Activated T-helper 2 cell treated with anti-CD3 and anti-CD28 coated beads, Interferon-gamma antibody, Interleukin-2, Interleukin-4, amounts not matched to agents 10 μg/mL and 5 μg/mL and 100 μg/mL, durations not matched to agents 14 hours and 24 hours and 36 hours (primary cell): ENCODE measurements at places on chromosomes 2 and 18.

- no peak overlapping the region for H3K4me3 ChIP-seq
- H3K27me3 ChIP-seq, result no peaks in the 10 kb centered on the region
- no peak overlapping the region for H3K27ac ChIP-seq
- H3K4me1 ChIP-seq, result peaks cover 12% of the 10 kb centered on the region
- DNase-seq, result no peak
- H3K36me3 ChIP-seq, result no peaks in the 10 kb centered on the region
Observed at GRCh38 chr18:44882163-44882868, 201.6 kb downstream of the SETBP1 start.

DNA sequence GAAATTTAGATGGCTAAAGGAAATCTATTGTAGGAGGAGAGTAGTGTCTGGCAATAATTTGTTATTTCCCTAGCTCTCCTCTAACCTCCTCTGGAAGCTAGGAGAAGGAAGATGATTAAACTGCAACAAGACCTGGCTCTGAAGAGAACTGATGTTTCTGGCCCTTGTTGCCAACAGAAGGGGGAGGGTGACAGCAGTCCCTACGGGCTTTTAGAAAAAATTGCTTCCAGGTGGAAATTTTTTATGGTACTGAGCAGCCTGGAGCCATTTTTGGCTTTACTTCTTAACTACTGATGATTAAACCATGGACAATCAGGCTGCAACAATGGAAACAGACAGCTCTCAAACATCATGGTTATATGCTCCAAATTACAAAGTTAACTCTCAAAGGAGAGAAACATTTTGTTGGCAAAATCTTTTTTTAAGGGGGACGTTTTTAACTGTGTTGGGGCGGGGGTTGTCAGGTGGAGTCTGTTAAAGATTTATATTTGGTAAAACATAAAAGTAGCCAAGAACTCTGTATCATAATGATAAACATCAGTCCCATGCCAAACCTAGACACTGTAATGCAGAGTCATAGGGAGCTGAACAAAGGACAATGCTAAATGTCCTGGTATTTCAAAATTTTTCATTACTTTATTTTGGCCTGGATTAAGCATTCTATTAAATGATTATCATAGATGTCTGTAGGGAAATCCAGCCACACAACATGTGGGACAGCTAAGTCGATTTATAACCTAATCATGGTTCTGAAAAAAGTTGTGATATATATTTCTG lies 70.0 kb downstream of the EXOC6B start:
- H3K27me3 ChIP-seq, result no peaks in the 10 kb centered on the region
- H3K27ac ChIP-seq, result no peak overlapping the region
- H3K4me3 ChIP-seq, result no peak overlapping the region
- no peak for DNase-seq
- H3K4me1 ChIP-seq, result no peaks in the 10 kb centered on the region

- H3K27me3 ChIP-seq, result peaks cover 5% of the 10 kb centered on the region
- no peaks in the 10 kb centered on the region for H3K4me1 ChIP-seq
- H3K36me3 ChIP-seq, result no peaks in the 10 kb centered on the region
- no peak overlapping the region for H3K4me3 ChIP-seq
Observed at GRCh38 chr2:29583548-29584156, 337.7 kb downstream of the ALK start.

- no peaks in the 10 kb centered on the region for H3K36me3 ChIP-seq
- DNase-seq, result no peak
- H3K27ac ChIP-seq, result no peak overlapping the region
- H3K4me3 ChIP-seq, result no peak overlapping the region
- no peaks in the 10 kb centered on the region for H3K4me1 ChIP-seq
- peaks cover 43% of the 10 kb centered on the region for H3K27me3 ChIP-seq
Observed at GRCh38 chr2:64439194-64439593, 14.8 kb upstream of the LGALSL start.

DNA sequence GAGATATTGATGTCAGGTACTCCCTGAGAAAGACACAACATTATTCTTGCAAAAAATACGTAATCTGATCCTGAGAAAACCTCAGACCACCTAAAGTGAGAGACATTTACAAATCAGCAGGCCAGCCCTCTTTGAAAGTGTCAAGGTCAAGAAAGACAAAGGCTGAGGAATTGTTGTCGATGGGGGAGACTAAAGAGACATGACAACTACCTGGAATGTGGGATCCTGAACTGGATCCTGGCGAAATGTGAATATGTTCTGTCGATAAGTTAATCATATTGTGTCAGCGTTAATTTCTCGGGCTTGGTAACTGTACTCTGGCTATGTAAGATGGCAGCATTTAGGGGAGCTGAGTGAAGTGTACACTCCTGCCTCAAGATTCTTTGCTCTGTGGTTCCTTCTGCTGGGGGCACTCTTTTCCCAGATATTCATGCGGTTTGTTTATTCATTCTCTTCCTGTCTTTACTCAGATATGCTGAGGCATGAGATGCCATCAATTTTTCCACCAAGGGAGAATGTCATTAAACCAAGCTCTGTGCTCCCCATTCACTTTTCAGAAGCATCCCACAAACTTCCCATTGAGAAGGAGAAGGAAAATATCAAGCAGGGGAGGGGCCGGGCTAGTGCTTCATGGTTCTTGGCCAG lies 154.9 kb downstream of the CAPN13 start:
- no peaks in the 10 kb centered on the region for H3K4me1 ChIP-seq
- H3K36me3 ChIP-seq, result no peaks in the 10 kb centered on the region
- no peaks in the 10 kb centered on the region for H3K27me3 ChIP-seq
- DNase-seq, result no peak
- H3K27ac ChIP-seq, result no peak overlapping the region

- H3K27me3 ChIP-seq, result no peaks in the 10 kb centered on the region
- no peak for DNase-seq
- no peak overlapping the region for H3K27ac ChIP-seq
Observed at GRCh38 chr2:55961318-55961911, 37.8 kb upstream of the EFEMP1 start.

DNA sequence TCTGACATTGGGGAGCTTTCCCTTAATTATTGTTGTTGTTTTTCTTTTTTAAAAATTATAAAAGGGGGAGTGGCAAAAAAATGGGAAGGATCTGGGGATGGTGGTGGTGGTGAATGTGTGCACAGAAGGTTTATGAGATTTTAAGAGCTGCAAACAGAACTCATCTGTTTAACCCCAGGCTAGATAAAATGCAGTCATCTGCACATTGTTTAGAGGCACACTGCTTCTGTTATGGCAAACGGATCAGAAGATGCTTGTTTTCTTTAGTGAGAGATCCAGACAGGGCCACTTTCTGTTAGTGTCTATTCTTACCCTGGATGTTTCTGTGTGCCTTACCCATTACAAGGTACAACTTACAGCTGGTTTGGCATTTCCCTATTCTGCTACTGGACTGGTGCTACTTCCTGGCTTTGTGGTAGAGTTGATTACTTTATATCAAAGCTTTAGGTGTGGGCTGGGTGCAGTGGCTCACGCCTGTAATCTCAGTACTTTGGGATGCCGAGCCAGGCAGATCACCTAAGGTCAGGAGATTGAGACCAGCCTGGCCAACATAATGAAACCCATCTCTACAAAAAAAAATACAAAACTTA lies 68.2 kb upstream of the NRP2 start:
- H3K4me3 ChIP-seq, result peak overlapping the region; percentile 32
- H3K4me1 ChIP-seq, result peaks cover 61% of the 10 kb centered on the region
- no peaks in the 10 kb centered on the region for H3K27me3 ChIP-seq
- H3K27ac ChIP-seq, result peak overlapping the region; percentile 63
- no peak for DNase-seq

- no peaks in the 10 kb centered on the region for H3K4me1 ChIP-seq
- no peak overlapping the region for H3K27ac ChIP-seq
- no peak overlapping the region for H3K4me3 ChIP-seq
Observed at GRCh38 chr2:17416884-17417391, 101.3 kb downstream of the RAD51AP2 start.

DNA sequence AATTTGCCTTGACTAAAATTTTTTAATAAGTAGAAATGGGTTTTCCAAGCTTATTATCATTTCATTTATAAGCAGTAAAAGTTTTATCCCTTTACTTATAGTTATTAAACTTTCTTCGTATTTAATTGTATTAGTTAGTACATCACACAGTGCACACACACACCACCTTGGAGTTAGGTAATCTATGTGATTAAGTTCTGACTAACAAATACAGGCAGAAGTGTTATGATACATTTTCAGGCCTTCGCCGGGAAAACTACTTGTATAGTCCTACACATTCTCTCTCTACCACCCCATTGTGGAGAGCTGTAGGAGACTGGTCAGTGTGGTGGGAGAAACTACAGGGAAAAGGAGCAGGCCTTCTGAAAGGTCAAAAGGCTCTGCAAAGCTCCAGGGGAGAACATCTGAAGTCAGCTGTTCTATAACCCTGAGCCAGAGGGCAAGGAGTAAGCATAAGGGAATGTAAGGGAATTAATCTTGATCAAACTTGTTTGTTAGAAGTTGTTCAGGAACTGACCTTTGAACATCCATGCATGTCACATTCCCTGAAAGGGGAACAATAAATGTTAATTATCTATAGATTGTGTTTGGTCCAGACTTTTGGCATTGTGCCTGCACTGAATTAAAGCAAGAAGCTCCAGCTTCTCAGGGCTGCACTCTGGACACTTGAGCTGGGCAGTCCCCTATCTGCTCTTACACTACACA lies 231.7 kb downstream of the FSIP2 start:
- no peaks in the 10 kb centered on the region for H3K4me1 ChIP-seq
- DNase-seq, result no peak
- no peak overlapping the region for H3K27ac ChIP-seq
- no peak overlapping the region for H3K4me3 ChIP-seq
- H3K27me3 ChIP-seq, result no peaks in the 10 kb centered on the region

GRCh38 chr2:74201196-74201595 lies 2.8 kb downstream of the MTHFD2 start:
- H3K4me3 ChIP-seq, result peak overlapping the region; percentile 100
- no peaks in the 10 kb centered on the region for H3K27me3 ChIP-seq
- H3K4me1 ChIP-seq, result peaks cover 59% of the 10 kb centered on the region
- peaks cover 72% of the 10 kb centered on the region for H3K36me3 ChIP-seq
- DNase-seq, result no peak
